Ureter (tissue), 1 donor: ENCODE measurements at places on chromosomes 2 and 18. TPM values are rescaled to one million over a fixed set of nuclear protein-coding genes. Genes with fewer than 3 reads are reported as not detected.
A peak's percentile ranks its signal among the peaks of the same experiment; 100 is the strongest.

DNA sequence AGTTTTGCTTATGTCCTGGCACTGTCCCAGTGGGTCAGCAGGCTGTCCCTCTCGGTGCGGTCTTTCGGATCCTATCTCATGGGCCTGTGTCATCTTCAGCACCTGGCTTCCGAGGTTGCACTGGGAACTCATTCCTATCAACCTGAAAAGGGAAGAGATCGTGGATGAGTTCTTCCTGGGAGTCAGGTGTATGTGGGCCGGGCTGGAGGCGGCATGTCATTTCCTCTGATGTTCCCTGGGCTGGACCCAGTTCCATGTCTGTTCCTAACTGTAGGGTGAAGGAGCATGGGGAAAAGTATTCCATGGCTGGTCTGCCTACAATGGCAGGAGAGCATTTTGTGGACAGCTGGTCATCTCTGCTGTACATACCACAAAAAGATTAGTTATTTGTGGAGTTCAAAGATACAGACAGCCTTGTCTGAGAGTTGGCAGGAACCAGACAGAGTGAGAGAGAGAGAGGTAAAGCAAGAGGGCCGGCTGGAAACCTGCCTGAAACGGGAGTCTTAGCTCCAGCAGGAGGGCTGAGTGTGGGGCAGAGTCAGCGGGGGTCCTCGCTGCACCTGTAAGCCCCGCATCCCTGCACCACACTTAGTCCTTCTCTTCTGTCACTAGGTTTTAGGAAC, 25.2 kb downstream of the FAM228A start:
- no peak for DNase-seq

GRCh38 chr18:76429262-76430126, 65.5 kb downstream of the ZNF516 start:
- DNase-seq, result no peak

GRCh38 chr2:238569507-238570195, 142.9 kb downstream of the ASB1 start:
- no peak for DNase-seq

- no peak for DNase-seq
Observed at GRCh38 chr2:163681745-163682144, 54.1 kb downstream of the FIGN start.

DNA sequence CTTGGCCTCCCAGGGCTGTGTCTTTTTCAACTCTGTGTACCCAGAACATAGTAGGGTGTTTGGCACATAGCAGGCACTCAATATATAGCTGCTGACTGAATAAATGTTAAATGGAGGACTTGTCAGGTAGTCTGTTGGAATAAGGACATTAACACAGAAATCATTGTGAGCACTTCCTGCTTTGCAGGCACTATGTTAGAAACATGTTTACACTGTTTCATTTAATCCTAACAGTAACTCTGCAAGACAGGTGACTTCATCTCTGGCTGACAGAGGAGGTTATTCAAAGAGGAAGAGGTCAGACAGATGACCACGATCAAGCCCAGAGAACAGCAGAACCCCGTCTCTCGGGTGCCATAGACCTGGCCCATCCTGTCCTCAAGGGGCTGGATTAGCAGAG, 28.0 kb upstream of the PIEZO2 start:
- DNase-seq, result no peak

GRCh38 chr2:63053081-63053888, 2.7 kb downstream of the OTX1 start:
- no peak for DNase-seq

- no peak for DNase-seq
Observed at GRCh38 chr18:31634331-31634713, 42.6 kb downstream of the TTR start.

DNA sequence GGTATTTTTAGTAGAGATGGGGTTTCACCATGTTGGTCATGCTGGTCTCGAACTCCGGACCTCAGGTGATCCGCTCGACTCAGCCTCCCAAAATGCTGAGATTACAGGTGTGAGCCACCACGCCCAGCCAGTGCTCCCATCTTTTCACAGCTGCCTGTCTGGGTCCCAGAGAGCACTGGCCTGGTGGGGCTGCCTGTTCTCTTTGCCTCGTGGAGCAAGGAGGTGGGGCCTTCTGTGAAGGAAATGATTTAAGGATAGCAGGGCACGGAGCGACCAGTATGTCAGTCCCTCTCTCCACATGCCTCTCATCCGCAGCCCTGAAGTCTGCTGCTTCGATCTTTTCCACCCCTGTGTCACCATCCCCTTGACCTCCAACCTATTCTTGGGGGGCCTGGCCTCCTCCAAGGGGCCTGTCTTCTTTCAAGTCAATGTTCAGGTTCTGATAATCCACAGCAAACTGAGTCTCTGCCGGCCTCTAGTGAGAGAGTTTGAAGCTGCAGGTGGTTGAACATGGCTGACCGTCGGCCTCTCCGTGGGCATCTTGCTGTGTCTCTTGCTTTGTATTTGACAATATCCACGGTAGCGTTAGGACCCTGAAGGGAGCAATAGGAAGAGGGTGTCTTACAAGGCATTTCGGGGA, 28.2 kb upstream of the GIGYF2 start:
- no peak for DNase-seq

DNA sequence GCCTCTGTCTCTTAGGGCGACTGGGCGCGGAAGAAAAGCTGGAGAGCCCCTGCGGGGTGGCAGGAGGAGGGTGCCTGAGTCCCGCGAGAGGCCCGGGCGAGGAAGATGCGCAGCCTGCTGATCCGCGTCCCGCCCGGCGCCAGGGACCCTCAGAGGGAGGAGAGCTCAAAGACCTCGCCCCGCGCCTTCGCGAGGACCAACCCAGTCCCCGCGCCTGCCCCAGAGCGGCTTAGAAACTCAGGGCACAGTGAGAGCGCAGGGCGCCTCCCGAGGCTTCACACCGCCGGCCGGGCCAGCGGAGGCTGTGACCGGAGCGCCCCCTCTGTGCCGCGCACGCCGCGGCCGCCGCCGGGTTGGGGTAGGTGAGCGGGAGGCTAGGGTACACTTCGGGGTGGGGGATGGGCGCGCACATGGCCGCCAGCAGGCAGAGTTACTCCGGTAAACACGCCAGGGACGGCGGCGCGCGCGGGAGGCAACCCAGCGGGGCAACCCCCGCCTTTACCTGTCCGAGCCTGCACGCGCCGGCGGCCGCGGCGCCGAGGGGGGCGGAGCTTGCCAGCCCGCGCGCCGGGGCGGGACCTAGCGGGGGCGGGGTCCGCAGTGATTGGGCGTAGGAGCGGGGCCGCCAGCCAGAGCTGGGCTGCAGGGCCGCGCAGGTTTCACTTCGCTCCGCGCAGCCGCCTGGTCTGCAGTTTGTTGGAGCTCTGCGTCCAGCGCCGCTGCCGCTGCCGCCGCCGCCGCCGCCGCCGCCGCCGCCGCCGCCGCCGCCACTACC, at the start of gene BCL2L11:
Gene BCL2L11, plus strand, starts transcription at position 662 of the 775 bp plus-strand sequence. CDS start 2,832 bp downstream, outside the sequence.
- peak; percentile 93 for DNase-seq

GRCh38 chr2:14910654-14911053, 278.1 kb downstream of the LRATD1 start:
- DNase-seq, result no peak

DNA sequence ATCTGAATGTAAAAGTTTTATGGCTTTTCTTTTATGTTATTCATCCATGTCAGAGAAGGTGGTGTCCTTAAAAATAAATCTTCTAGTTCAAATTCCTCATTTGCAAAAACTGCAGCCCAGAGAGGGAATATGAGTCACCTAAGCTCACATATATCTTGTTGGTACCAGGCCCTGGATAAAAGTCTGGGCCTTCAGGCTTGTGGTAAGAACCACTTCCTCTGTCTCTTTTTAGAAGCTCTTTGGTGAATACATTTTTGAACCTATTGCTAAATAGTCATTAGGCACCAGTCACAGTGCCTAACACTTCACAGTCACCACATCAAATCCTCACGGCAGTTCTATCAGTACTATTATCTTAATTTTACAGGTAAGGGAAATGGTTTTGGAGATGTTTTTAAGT, 199.2 kb downstream of the KCNS3 start:
- DNase-seq, result no peak

- no peak for DNase-seq
Observed at GRCh38 chr2:236167297-236168109, 683 bp downstream of the GBX2 start.

Gene CYRIA
- 17.4 TPM for total RNA-seq

Gene TMEM247
- not detected for total RNA-seq

Gene NT5C1B
- not detected for total RNA-seq

Gene VWA3B
- total RNA-seq, result 1.7 TPM

Gene REG3G
- not detected for total RNA-seq
